Non-pigmented ciliary epithelial cell (primary cell): ENCODE measurements at places on chromosomes 16 and 17.
A peak's percentile ranks its signal among the peaks of the same experiment; 100 is the strongest.

DNA sequence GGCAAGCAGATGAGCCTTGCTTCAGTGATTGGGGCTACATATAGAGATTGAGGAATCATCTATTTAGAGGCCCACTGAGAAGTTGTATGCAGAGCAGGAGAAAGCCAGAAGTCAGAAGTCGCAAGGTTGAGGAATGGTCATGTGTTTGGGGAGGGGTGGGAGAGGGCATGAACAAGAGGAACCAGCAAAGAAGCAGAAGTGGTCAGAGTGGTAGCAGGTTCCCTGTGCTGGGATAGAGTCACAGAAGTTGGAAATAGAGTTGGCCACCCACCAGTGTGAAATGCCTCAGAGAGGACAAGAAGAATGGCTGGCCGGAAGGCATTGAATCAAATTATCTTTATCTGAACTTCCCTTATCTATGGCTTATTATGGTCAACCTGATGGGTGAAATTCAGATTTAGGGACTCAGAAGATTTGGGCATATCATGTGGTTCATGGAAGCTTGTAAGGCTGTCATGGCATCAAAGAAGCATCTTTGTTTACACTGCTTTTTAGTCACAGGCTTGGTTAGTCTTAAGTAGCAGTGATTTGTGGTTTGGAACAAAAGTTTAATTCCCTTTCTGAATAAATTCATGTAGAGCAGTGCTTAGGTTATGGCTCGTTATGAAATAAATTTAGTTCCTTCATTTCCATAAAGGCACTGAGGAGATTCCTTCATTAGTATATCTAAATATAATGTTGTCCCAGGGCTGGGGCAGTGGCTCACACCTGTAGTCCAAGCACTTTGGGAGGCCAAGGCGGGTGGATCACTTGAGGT lies 19.7 kb downstream of the MAP3K3 start:
- no peak for DNase-seq

DNA sequence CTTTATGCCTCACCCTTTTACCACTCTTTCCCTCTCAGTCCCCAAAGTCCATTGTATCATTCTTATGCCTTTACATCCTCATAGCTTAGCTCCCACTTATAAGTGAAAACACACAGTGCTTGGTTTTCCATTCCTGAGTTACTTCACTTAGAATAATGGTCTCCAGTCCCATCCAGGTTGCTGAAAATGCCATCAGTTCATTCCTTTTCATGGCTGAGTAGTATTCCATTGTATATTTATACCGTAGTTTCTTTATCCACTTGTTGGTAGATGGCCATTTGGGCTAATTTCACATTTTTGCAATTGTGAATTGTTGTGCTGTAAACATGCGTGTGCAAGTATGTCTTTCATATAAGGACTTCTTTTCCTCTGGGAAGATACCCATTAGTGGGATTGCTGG lies 597.3 kb downstream of the WWOX start:
- DNase-seq = no peak

- peak; percentile 49 for DNase-seq
These were observed 87.4 kb upstream of the LHX1 start for GRCh38 chr17:36849871-36850348.

DNA sequence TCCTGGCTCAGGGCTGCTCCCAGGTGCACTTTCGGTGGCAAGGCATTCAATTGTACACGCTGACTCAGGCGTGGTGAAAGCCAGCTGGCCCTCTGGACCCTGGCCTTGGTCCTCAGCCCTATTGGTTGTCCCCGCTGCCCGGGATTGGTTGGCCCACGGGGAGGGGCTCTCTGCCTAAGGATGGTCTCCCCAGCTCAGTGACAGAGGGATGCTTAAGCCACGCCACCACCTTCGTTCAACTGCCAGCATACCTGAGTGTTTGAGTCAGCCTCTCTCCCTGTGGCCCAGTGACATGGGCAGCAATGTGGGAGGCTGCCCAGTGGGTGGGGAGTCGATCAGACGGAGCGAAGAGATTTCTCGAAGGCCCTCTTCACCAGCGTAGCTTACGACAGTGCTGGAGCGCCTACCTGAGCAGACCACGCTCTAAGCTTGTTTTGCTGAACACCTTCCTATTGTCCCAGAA lies 30.3 kb downstream of the IRF8 start:
- DNase-seq = no peak

GRCh38 chr17:48241131-48241591 lies 133.6 kb downstream of the SNX11 start:
- peak; percentile 78 for DNase-seq

DNA sequence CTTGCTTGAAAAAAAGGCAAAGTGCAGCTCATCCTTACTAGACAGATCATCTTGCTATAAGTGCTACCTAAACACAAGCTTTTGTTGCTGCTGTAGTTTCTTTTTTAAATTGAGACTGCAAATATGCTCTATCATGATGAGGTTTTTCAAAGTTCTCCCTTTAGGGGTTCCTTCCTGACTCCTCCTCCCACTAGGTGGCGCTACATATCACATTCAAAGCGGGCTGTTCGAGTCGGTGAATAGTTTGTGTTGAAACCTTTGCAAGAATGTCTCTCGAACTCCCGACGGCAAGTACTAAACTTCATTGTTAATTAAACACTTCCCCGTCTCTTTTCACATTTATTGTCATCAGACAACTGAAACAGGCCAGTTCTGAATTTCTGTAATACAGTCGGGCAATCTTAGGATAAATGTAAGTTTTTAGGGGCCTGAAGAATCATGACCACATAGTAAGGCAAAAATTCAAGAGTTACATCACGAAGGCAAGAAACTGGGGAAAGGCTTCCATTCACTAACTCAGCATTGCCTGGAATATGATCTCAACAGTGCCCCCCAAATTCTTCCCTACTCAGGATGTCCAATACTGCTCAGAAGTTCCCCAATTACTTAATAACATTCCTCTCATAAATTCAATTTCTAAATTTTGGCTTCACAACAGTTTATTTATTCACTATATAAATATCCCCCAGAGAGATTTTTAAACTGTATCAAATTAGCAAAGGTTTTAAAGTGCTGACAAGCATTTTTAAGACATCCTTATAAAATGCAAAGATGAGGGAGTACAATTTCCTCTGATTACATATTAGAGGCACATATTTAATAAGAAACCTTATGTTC lies 6.7 kb downstream of the HS3ST3A1 start:
- DNase-seq = peak; percentile 67

DNA sequence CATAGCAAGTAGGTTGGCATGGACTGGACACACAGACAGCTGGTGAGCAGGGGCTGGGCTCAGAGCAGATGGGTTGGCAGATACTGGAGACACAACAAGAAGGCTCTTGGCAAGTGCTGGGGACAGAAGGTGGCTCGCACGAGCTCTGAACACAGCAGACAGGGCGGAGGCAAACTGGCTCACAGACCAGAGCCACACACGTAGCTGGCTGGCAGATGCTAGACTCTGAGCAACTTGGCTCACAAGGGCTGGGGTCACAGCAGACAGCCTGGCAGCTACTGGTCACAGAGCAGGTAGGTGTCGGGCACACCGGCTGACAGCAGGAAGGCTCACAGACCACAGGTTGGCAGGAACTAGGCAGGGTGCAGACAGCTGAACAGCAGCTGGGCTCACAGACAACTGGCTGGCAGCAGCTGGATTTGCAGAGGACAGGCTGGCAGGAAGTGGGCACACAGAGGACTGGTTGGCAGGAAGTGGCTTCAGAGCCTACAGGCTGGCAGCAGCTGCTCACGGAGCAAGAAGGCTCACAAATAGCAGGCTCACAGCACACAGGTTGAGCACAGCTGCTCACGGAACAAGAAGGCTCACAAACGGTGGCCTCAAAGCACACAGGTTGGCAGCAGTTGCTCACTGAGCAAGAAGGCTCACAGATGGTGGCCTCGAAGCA lies 725 bp downstream of the KRTAP16-1 start:
- DNase-seq = no peak

DNA sequence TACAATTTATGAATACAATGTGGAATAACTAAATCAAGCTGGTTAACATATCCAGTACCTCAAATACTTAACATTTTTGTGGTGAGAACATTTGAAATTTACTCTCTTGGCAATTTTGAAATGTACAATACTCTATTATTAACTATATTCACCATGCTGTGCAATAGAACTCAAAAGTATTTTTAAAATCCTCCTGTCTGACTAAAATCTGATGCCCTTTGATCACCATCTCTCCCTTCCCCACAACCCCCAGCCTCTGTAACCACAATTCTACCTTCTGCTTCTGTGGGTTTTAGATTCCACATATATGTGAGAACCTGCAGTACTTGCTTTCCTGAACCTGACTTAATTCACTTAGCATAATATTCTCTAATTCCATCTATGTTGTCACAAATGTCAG lies 71.6 kb upstream of the ALOX12 start:
- no peak for DNase-seq

GRCh38 chr17:46273541-46274236 lies 21.2 kb upstream of the LRRC37A start:
- DNase-seq = no peak

- no peak for DNase-seq
These were observed 245 bp upstream of the RNF227 start for GRCh38 chr17:7916385-7916682.

GRCh38 chr17:31374094-31374447 lies 17.4 kb upstream of the RAB11FIP4 start:
- no peak for DNase-seq

DNA sequence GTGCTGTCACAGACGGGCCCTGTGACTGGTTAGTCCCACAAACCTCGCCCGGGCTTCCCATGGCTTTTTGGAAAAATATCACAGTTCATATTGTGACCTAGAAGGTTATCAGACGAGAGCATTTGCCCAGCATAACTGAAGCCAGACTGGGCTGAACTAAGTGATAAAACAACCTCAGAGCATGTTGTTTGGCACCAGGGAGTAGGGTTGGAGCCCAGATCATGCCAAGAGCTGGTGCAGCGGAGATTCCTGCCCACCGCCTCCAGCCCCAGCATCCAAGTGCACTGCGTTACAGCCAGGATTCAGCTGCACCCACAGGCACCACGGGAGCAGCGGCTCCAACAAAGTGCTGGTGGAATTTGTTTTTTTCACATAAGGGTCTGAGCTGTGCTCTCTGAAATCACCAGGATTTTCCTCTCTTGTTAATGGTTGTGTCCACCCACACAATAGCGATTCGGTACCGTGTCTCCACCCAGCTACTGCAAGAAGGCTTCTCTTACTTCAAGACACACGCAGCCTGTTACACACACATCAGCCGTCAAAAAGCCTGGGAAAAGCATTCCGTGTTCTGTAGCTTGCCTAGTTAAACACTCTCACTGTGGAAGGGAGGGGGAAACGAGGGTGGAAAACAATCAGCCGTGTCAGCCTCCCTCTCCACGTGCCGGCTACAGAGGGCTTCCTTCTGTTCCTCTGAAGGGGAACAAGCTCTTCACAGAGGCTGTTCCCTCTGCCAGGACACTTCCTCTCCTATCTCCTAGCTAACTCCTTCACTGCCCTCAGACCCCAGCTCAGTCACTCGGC lies 273.8 kb downstream of the C16orf95 start:
- DNase-seq = no peak

DNA sequence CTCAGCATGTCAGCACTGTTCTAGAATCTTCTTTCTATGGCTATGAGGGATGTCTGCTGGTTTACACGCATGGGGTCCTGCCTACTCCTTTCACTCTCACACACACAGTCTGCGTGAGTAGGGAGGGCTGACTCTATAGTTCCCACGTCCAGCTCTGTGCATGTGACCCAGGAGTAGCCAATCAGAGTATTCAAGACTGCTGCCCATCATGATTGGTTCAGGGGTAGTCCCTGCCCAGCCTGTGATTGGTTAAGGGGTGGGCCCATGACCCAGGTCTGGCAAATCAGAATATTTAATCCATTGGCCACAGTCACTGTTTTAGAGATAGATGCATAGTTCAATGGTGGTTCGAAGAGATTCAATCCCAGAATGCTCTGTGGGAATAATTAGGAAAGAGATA lies 151.3 kb upstream of the IRX3 start:
- no peak for DNase-seq

GRCh38 chr16:57406881-57407280 lies 2.3 kb downstream of the CCL17 start:
- DNase-seq = no peak

DNA sequence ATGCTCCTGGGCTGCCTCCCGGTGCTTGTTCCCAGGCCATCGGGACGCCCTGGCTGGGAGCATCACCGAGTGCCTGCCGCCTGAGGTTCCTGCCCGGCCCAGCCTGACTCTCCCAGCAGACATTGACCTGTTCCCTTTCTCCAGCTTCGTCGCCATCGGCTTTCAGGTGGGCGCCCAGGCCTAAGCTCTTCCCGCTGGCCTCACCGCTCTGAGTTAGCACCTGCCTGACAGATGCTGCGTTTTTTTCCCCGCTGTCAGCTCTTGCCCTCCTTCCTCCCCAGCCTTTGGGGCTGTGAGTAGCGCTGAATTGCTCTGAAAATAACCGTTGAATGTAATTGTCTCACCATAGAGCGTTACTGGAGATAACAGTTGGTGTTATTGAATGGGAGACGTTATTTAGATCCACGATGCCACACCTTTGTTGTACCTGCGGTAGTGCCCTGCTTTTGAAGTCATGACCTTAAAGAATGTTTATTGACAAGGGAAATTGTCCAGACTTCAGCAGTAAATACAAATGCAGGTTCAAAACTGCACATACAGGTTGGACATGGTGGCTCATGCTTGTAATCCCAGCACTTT lies 21.3 kb upstream of the SMIM5 start:
- no peak for DNase-seq

GRCh38 chr16:2485811-2486507 lies 11.0 kb downstream of the TBC1D24 start:
- DNase-seq = no peak

DNA sequence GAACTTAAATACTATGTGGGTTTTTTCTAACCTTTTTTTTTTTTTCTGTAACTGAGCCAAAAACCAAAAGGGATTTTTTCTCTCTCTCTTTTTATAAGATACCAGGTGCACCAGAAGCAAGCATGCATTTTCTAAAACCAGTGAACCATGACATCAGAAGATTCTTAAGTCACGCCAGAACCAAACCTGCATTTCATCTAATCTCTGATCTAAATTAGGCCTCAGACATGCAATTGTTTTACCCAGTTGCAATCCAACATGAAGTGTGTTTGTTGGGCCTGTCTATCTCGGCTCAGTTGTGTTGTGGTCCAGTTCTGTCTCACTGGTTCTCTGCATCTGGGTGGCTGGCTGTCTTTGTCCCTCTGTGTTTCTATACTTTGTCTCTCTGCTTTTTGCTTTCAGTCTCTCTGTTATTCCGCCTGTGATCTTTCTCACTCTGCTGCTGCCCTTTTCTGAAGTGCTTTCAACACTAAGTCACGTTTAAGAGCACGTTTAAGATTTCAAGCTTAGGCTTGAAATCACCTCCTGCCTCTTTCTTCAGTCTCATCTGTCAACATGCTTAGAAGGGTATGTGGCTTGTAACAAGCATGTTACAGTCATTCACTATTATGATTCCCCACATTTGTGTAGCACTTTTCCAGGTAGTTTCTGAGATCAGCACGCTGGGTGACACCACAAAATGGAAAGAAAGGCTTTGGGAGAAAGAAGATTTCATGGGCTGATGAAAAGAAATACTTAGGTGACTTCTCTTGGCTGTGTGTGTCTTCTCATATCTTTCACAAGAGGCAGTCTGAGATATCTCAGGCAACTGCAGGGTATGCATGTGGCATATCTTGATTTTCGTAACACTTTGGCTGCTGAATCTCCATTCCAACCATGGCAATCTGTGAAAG lies 488.9 kb downstream of the SHISA9 start:
- DNase-seq = no peak
